ENCODE measurements at places on chromosomes 1 and 21. TPM values are rescaled to one million over a fixed set of nuclear protein-coding genes. Genes with fewer than 3 reads are reported as not detected.

GPR161 gene
- total RNA-seq, result 8.1 TPM

HCRTR1 gene
- not detected for total RNA-seq

C1QTNF12 gene
- 10.1 TPM for total RNA-seq

TMPRSS3 gene
- total RNA-seq, result 5.9 TPM

DNA sequence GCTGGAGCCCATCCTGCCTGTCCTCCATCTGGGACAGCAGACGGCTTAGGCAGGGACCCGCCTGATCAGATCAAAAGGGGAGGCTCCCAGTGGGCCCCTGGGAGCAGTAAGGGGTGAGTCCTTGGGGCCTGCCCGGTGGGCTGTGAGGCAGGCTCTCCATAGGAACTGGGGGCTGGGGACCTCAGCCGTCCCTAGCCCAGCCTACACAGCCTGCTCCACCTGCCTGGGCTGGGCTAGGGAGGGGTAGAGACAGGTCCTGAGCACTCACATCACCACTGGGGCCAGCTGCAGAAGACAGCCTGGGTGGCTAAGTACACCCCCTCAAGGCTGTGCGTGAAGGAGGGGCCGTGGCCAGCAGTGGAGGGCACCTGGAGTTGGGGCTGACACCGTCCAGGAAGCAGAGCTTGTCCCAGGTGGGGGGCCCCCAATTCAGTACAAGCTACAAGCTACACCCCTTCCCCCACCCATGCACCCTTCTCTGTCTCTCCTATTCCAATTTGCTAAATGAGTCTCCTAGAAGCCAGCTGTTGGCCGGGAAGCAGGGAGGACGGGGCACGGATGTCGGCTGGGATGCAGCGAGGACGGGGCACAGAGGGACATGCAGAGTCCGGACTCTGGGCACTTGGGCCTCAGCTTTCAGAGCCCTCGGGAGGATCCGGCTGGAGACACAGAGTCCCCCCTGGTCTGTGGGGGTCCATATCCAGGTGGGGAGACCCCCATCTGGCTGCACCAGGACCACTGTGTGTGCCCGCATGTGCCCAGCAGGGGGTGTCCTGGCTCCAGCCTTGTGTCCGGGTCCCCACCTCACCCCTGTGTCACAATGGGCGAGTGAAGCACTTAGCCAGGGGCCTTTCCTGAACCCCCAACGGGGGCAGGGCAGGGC lies 1.7 kb downstream of the ISG15 start:
- H3K4me3 ChIP-seq, result peak overlapping the region; percentile 63
- peak overlapping the region; percentile 82 for H3K27ac ChIP-seq
- DNase-seq, result peak; percentile 60
- peaks cover 15% of the 10 kb centered on the region for H3K4me1 ChIP-seq

DNA sequence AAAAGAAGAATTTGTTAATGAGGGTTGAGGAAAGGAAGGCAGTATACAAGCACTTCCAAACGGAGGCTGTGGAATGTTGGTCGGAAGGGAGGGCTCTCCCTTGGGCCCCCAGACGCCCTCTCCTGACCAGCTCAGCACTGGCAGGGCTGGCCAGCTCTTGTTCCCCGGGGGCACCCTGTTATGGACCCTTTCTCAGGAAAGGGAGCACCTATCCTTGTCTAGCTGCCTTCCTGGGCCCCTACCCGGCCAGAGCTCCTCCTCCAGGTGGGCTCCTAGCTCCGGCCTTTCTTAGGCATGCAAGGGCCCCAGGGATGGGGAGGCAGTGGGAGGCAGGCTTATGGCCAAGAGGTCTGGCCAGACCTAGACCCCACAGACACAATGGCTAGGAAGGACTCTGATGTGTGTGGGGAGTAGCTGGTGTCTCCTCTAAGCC lies 926 bp downstream of the BLACAT1 start:
- DNase-seq, result no peak
- H3K4me3 ChIP-seq, result no peak overlapping the region
- no peak overlapping the region for H3K27ac ChIP-seq
- no peaks in the 10 kb centered on the region for H3K36me3 ChIP-seq
- H3K27me3 ChIP-seq, result peaks cover 94% of the 10 kb centered on the region
- peaks cover 17% of the 10 kb centered on the region for H3K4me1 ChIP-seq

GRCh38 chr1:67647036-67647798 lies 37.8 kb upstream of the GADD45A start:
- H3K36me3 ChIP-seq, result no peaks in the 10 kb centered on the region
- H3K4me3 ChIP-seq, result no peak overlapping the region
- H3K27me3 ChIP-seq, result no peaks in the 10 kb centered on the region
- H3K4me1 ChIP-seq, result peaks cover 11% of the 10 kb centered on the region
- no peak for DNase-seq

DNA sequence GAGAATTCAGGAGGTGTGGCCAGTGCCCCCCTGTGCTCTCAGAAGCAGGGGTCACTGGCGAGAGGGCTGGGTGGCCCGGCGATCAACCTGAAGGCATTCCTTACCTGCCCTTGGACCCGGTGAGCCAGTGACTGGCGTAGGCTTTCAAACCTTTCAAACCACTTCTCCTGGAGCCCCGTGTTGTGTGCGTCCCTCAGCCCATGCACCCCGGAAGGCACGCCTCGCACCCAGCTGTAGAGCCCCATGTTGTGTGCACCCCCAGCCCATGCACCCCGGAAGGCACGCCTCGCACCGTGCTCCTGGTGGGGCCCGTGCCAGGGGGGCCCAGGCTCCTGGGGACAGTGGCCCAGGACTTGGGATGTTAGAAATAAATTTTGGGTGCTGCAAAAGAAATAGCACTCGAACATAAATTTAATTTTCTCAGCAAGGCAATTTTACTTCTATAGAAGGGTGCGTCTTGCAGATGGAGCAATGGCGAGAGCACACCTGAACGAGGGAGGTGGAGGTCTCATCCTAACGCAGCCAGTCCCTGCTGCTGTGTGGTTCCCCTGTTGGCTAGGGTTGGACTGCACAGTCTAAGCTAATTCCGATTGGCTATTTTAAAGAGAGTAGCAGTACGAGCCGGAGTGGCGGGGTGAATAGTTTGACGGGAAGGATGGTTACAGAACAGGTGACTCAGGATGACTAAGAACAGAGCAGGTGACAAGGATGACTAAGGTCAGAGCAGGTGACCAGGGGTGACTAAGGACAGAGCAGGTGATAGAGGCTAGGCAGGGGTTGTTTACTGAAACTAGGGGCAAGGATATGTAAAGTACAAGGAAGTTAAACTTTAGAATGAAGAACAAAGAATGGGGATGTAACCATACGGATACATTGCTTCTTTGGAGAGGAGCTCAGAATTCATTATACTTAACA lies 47.4 kb downstream of the PRKCZ start:
- H3K36me3 ChIP-seq, result peaks cover 20% of the 10 kb centered on the region
- no peak for DNase-seq
- no peaks in the 10 kb centered on the region for H3K27me3 ChIP-seq
- H3K27ac ChIP-seq, result no peak overlapping the region

GRCh38 chr1:183370399-183371058 lies 47.7 kb downstream of the NMNAT2 start:
- H3K36me3 ChIP-seq, result no peaks in the 10 kb centered on the region
- no peak overlapping the region for H3K4me3 ChIP-seq
- no peaks in the 10 kb centered on the region for H3K27me3 ChIP-seq
- DNase-seq, result peak; percentile 70
- no peak overlapping the region for H3K27ac ChIP-seq

DNA sequence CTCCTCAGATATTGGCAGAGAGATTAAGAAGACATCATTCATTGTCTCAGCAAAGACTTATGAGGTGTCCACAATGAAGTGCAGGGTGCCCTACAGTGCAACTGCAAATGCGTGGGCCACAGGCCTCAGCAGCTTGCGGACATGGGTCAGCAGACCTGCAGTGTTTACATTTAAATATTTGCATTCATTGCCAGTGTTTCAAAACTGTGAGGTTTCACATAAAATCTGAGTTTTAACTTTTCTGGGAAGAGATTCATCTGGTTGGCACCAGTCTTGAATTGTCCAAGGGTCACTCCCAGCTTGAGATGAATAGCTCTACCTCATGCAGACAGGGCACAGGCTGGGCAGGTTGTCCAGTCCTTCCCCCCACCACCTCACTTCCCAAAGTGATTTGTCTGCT lies 286.8 kb upstream of the DUSP10 start:
- DNase-seq, result no peak
- no peak overlapping the region for H3K27ac ChIP-seq
- no peaks in the 10 kb centered on the region for H3K4me1 ChIP-seq
- H3K4me3 ChIP-seq, result no peak overlapping the region

DNA sequence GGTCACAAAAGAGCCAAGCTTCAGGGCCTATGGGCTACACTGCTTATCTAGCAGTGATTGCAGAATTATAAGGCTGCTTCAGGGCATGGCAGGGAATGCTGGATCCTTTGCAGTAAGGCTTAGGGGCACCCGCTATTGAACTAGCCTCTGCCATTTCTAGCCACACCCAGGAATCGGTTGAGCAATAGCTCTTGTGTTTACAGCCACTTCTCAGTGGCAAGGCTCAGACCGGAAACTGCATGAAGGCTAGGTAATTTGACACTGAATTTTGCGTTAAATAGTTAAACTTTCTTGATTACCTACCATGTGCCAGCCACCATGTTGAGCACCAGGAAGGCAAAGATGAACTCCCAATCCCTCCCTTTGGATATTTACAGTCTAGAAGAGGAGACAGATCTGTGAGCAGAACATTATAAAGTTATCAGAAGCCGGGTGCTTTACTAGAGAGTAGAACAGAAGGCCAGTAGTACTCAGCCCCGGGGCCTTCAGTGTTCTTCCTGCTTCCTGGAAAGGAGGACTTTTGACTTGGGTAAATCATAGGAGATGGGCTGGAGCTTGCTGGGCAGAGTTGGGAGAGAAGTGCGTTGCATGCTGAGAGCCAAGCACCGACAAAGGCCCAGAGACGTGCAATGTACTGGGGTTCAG lies 98.6 kb upstream of the LPGAT1 start:
- H3K36me3 ChIP-seq, result no peaks in the 10 kb centered on the region
- peak; percentile 90 for DNase-seq
- no peaks in the 10 kb centered on the region for H3K27me3 ChIP-seq
- peak overlapping the region; percentile 89 for H3K27ac ChIP-seq
